Common myeloid progenitor, CD34-positive (primary cell): ENCODE measurements at places on chromosomes 7 and 10.

GRCh38 chr10:101441541-101442455, 87.8 kb downstream of the BTRC start:
- H3K4me1 ChIP-seq: no peaks in the 10 kb centered on the region
- H3K36me3 ChIP-seq: no peaks in the 10 kb centered on the region
- no peak overlapping the region for H3K4me3 ChIP-seq
- H3K27me3 ChIP-seq: peaks cover 4% of the 10 kb centered on the region

DNA sequence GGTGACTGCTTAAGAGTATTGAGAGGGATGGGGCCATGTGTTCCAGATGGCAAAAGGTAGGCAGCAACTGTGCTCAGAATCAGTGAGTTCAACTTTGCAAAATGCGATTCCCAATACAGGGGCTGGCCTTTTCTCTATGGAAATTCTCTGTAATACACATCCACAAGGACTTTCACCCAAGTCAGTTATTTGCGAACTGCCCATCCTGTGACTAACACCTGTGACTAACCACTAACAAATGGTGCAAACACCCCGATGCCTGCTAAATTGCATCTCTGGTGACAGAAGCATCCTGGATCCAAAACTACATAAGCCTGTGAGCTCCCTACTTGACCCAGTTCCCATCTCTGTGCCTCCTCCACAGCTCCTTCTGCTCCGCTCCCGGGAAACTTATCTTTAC, 9.0 kb upstream of the CUZD1 start:
- no peak overlapping the region for H3K4me3 ChIP-seq
- peaks cover 6% of the 10 kb centered on the region for H3K36me3 ChIP-seq
- no peak overlapping the region for H3K27ac ChIP-seq
- peaks cover 3% of the 10 kb centered on the region for H3K4me1 ChIP-seq
- H3K27me3 ChIP-seq: no peaks in the 10 kb centered on the region

- H3K27me3 ChIP-seq: no peaks in the 10 kb centered on the region
- H3K4me1 ChIP-seq: peaks cover 13% of the 10 kb centered on the region
- no peak overlapping the region for H3K4me3 ChIP-seq
- no peaks in the 10 kb centered on the region for H3K36me3 ChIP-seq
- DNase-seq: no peak
Observed at GRCh38 chr7:44618045-44618444, 11.6 kb downstream of the OGDH start.

DNA sequence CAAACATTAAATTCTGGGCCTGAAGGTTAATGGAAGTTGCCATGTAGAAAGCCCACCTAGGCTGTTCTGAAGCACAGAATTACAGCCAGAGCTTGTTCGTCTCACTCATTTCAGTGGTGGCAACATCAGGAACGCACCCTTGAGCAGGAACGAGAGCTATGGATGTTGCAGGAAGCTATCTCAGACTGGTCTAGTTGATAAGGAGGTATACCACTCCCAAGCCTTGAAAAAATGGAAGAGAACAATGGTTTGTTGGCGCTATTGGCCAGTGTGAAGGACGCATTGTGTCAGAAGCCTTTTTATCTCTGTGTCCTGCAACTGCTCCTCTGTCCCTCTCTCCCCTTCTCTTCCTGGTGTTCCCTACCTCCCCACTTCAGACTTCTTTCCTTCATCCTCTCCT, 60.9 kb upstream of the RAPGEF5 start:
- H3K4me1 ChIP-seq: no peaks in the 10 kb centered on the region
- no peak overlapping the region for H3K27ac ChIP-seq
- DNase-seq: no peak
- H3K36me3 ChIP-seq: no peaks in the 10 kb centered on the region
- H3K27me3 ChIP-seq: no peaks in the 10 kb centered on the region
- H3K4me3 ChIP-seq: no peak overlapping the region

GRCh38 chr7:129163875-129164544, 19.5 kb downstream of the TSPAN33 start:
- H3K4me3 ChIP-seq: no peak overlapping the region
- H3K4me1 ChIP-seq: peaks cover 5% of the 10 kb centered on the region
- no peaks in the 10 kb centered on the region for H3K27me3 ChIP-seq
- H3K36me3 ChIP-seq: peaks cover 9% of the 10 kb centered on the region

- DNase-seq: peak; percentile 83
- no peaks in the 10 kb centered on the region for H3K27me3 ChIP-seq
- no peaks in the 10 kb centered on the region for H3K36me3 ChIP-seq
- peaks cover 10% of the 10 kb centered on the region for H3K4me1 ChIP-seq
- no peak overlapping the region for H3K27ac ChIP-seq
Observed at GRCh38 chr10:49080071-49080470, 35.3 kb downstream of the VSTM4 start.

DNA sequence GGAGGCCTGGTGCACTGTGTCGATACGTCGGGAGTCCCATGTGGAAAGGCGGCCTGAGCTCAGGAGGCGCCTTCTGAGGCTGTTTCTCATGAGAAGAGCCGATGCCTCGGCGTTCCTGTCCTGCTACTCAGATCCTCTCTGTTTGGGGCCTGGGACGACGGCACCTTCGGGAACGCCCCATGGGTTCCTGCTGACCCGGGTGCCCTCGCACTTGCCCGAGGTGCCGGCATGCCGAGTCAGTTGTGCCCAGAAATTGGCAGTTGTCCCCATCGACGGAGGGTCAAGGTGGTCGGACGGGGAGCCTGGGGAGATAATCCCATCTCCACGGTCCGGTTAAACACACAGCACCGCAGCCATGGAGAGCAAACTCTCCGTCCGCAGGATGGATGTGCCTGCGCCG, 33.0 kb downstream of the NKX6-2 start:
- no peak overlapping the region for H3K4me3 ChIP-seq
- H3K36me3 ChIP-seq: peaks cover 8% of the 10 kb centered on the region
- H3K27ac ChIP-seq: no peak overlapping the region
- H3K27me3 ChIP-seq: no peaks in the 10 kb centered on the region
- no peaks in the 10 kb centered on the region for H3K4me1 ChIP-seq

GRCh38 chr7:39360766-39361165, 205.4 kb upstream of the YAE1 start:
- H3K27me3 ChIP-seq: no peaks in the 10 kb centered on the region
- no peak overlapping the region for H3K4me3 ChIP-seq
- no peaks in the 10 kb centered on the region for H3K36me3 ChIP-seq
- DNase-seq: no peak
- no peak overlapping the region for H3K27ac ChIP-seq
- H3K4me1 ChIP-seq: no peaks in the 10 kb centered on the region

- peak overlapping the region; percentile 40 for H3K27ac ChIP-seq
- no peaks in the 10 kb centered on the region for H3K36me3 ChIP-seq
- H3K4me3 ChIP-seq: no peak overlapping the region
- no peaks in the 10 kb centered on the region for H3K27me3 ChIP-seq
Observed at GRCh38 chr10:31586723-31587638, 268.0 kb downstream of the ZEB1 start.

DNA sequence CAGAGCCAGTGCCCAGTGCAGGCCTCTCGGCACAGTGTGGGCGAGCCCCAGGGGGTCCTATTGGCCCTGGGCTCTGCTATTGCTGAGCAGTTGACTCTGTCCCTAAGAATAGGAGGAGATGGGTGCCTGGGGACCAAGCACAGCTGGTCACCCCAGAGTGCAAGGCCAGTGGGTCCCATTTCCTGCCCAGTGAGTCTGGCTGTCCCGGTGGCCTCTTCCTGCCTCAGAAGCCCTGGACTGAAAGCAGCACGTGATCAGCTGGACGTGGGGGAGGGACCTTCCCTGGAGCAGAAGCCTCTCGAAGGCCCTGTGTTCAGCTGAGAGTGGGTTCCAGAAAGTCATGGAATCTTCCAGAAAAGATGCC, 42.0 kb downstream of the PWWP2B start:
- no peak for DNase-seq
- H3K4me1 ChIP-seq: peaks cover 35% of the 10 kb centered on the region
- no peak overlapping the region for H3K4me3 ChIP-seq
- no peaks in the 10 kb centered on the region for H3K27me3 ChIP-seq
- H3K36me3 ChIP-seq: no peaks in the 10 kb centered on the region
- no peak overlapping the region for H3K27ac ChIP-seq

GRCh38 chr7:136039577-136040345, 62.6 kb upstream of the MTPN start:
- no peak for DNase-seq
- no peak overlapping the region for H3K27ac ChIP-seq
- H3K4me1 ChIP-seq: peaks cover 4% of the 10 kb centered on the region
- no peaks in the 10 kb centered on the region for H3K27me3 ChIP-seq

- no peak overlapping the region for H3K27ac ChIP-seq
- no peak overlapping the region for H3K4me3 ChIP-seq
- DNase-seq: peak; percentile 63
- no peaks in the 10 kb centered on the region for H3K36me3 ChIP-seq
- no peaks in the 10 kb centered on the region for H3K27me3 ChIP-seq
- no peaks in the 10 kb centered on the region for H3K4me1 ChIP-seq
Observed at GRCh38 chr10:61140765-61141392, 196.9 kb upstream of the RHOBTB1 start.

DNA sequence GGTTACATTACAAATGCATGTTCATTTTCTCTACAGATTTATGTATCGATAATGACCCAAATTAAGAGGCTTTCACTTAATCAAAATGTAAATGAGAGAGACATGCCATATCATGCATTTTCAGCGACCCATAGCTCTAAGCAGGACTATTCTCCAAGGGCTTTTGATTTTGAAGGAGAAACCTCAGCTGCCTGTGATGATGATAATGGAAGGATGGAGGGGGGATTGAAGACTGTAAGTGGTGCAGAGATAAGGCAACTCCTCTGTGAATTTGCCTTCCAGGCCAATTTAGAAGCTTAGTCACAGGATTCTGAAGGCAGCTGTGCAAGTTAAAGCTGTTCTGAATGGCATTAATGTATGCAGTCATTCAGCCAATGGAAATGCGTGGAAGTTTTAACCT, 8.3 kb downstream of the VSTM2A start:
- peaks cover 5% of the 10 kb centered on the region for H3K4me1 ChIP-seq
- H3K27me3 ChIP-seq: peaks cover 4% of the 10 kb centered on the region
- no peak overlapping the region for H3K27ac ChIP-seq
- DNase-seq: no peak
- H3K4me3 ChIP-seq: no peak overlapping the region

GRCh38 chr10:82091413-82091812, 216.4 kb downstream of the NRG3 start:
- H3K4me1 ChIP-seq: no peaks in the 10 kb centered on the region
- H3K36me3 ChIP-seq: no peaks in the 10 kb centered on the region
- no peak overlapping the region for H3K4me3 ChIP-seq
- H3K27me3 ChIP-seq: no peaks in the 10 kb centered on the region

DNA sequence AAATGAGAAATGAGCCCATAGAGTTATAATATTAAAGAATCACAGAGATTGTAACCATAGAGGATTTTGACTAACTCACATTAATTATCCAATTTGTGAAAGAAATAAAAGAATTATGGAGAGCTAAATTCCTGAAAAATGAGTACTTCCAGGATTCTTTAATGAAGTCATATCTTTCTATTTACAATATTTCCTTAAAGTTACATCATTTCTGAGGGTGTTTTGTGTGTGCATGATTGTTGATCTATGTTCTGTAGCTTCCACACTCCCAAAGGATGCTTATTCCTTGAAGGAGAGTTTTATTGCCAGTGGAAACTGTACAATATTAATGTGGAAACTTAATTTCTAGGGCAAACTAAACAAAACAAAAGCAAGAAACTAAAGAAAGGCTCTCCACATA, 299.6 kb downstream of the MDFIC start:
- H3K36me3 ChIP-seq: no peaks in the 10 kb centered on the region
- H3K4me3 ChIP-seq: no peak overlapping the region
- no peaks in the 10 kb centered on the region for H3K4me1 ChIP-seq
- H3K27me3 ChIP-seq: no peaks in the 10 kb centered on the region

GRCh38 chr10:21021231-21021630, 124.1 kb upstream of the NEBL start:
- no peaks in the 10 kb centered on the region for H3K4me1 ChIP-seq
- DNase-seq: no peak
- no peaks in the 10 kb centered on the region for H3K36me3 ChIP-seq
- no peak overlapping the region for H3K27ac ChIP-seq

GRCh38 chr10:86651631-86652331, 2.6 kb upstream of the OPN4 start:
- no peak for DNase-seq
- H3K36me3 ChIP-seq: no peaks in the 10 kb centered on the region
- no peak overlapping the region for H3K27ac ChIP-seq
- H3K27me3 ChIP-seq: no peaks in the 10 kb centered on the region

- peak overlapping the region; percentile 31 for H3K4me3 ChIP-seq
- H3K36me3 ChIP-seq: no peaks in the 10 kb centered on the region
- H3K27me3 ChIP-seq: no peaks in the 10 kb centered on the region
- no peak overlapping the region for H3K27ac ChIP-seq
- H3K4me1 ChIP-seq: peaks cover 37% of the 10 kb centered on the region
Observed at GRCh38 chr10:32938554-32939061, 19.4 kb downstream of the ITGB1 start.

DNA sequence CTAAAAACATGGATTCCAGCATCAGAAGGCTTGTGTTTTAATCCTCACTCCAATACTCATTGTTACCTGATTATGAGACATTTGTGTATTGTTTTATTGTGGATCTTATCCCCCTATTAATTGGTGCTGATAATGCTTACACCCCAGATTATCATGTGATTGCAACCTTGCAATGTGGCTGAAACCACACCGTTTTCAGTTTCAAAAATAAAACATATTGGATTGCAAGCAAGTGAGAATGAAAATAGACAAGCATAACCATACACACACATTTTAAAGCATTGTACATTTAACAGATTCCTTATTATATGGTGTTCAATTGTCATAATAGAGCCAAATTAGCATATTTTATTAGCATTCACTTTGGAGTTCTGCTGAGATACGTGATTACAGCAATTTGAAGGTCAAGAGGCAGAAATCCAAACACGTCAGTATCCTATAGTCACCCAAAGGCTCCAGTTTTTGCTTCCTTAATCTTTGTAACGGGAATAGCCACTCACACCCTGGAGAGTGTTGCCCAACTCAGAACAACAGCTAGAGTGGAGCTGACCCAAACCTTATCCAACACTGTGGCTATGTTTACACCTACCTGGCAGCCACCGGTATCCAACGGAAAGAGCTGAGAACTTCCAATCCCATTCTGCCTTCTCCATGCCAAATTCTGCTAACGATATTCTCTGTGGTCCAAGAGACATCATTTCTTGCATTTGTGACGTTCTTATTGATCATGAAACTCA, 317.1 kb upstream of the KLF6 start:
- H3K27me3 ChIP-seq: no peaks in the 10 kb centered on the region
- no peaks in the 10 kb centered on the region for H3K36me3 ChIP-seq
- H3K4me1 ChIP-seq: no peaks in the 10 kb centered on the region
- no peak overlapping the region for H3K27ac ChIP-seq
- H3K4me3 ChIP-seq: no peak overlapping the region
